Activated T-cell treated with anti-CD3 and anti-CD28 coated beads, Interleukin-2, amount 50 U/mL, for 24 hours (primary cell): ENCODE measurements at places on chromosomes 11 and 22.

GRCh38 chr11:71385091-71385490, 63.1 kb downstream of the DHCR7 start:
- no peak for DNase-seq

GRCh38 chr11:33645686-33646085, 54.9 kb downstream of the C11orf91 start:
- DNase-seq, result no peak

GRCh38 chr22:24578355-24579257, 14.3 kb downstream of the LRRC75B start:
- DNase-seq, result no peak

DNA sequence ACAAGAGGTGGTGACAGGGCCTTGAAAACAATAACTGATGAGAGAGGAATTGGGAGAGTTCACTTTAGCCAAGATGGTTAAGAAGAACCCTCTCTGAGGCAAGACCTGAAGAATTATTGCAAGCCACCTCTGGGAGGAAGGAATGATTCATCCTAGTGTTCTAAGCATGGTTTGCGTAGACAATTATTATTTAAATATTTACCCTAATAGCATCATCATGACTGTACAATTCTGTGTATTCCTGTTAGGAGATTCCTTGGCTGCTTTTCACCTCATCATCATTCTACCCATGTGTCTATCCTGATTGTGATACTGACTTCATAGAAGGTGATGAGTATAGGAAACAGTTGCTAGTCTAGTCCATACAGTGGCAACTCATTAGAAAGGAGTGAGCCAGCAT, 264.4 kb downstream of the DDX10 start:
- DNase-seq, result no peak

DNA sequence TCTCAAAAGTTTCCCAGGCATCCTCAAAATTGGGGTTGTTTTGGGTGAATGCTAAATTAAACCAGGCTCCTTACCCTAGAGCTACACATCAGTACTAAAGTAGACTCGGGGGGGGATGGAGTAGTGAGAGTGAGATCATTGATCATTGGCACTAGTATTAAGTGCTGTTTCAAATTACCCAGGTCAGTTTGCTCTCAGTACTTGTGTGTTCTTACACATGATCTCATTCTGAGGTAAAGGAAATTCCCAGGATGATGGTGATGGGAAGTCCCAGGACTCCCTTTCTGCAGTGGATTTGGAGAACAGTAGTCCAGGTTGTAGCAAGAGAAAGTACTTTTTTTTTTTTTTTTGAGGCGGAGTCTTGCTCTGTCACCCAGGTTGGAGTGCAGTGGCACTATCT, 12.5 kb downstream of the RBM4 start:
- no peak for DNase-seq
